ENCODE measurements at places on chromosomes 3 and 15.

DNA sequence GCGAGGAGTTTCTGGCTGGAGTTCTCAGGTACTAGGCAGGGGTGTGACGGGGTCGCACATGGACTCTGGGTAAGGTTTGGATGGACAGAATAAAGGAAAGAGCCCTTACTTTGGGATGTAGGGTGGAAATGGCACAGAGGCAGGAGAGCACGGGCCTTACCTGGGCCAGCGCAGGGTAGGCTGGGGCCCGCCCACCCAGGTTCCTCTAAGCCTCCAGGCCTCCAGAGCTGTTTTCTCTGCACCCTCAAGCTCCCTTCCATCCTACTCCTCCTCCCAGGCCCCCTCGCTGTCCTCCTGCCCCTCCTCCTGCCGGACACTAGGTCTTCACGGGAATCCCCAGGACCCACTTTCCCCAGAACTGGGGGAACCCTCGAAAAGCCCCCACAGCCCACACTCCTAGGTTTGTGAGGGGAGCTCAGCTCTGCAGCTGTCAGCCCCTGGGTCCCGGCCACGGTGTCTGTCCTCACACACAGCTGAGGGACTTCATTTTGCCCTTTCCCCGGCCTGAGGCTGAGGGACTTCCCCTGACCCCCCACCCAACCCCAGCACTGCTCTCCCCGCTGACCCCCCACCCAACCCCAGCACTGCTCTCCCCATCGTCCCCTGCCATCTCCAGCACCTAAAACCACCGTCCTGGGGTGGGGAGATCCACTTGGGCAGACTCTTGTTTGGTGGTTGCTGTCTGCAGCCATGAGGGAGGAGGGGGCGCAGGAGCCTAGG is 53.0 kb upstream of the PCSK6 start:
- DNase-seq, result no peak

DNA sequence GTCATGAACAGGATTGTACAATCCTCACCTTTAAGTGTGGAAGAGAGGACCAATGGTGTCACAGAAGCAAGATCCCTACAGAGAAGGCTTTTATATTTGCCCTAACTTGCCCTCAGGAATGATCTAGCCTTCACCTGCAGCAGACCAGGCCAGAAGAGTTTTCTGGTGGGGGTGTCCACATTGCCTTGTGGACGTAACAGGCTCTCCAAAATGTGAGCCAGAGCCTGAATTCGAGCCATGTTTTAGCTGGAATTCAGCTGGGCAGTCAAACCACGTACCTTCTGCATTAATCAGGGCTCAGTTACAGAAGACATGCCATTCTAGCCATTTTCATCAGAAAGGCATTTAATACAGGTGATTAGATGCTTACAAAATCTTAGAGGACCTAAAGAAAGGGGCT is 23.6 kb upstream of the RAB7A start:
- no peak for DNase-seq

- DNase-seq, result no peak
Measured at GRCh38 chr15:57290187-57290586, 86.1 kb upstream of the CGNL1 start.

- no peak for DNase-seq
Measured at GRCh38 chr15:98121536-98121935, 161.0 kb downstream of the ARRDC4 start.

- no peak for DNase-seq
Measured at GRCh38 chr15:37096558-37097143, 3.7 kb downstream of the MEIS2 start.

DNA sequence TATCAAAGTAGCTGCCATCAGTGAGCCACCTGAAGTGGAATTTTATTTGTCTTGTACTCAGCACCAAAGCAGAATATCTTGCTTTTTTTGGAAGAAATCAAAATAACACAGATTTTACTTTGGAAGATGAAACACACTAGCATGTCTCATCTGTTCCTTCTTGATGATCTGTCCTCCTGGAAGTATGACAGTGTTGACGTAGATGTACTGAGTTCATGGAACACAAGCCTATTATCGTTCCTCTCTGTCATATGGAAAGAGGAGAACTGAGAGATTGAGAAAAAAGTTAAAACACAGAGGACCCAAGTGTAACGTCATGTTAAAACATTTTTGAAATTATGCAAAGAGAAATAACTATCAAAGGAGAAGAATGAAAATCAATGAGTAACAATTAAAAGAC is 340.2 kb downstream of the ROBO2 start:
- DNase-seq, result no peak

GRCh38 chr15:68583936-68584755 is 5.4 kb downstream of the CORO2B start:
- no peak for DNase-seq

DNA sequence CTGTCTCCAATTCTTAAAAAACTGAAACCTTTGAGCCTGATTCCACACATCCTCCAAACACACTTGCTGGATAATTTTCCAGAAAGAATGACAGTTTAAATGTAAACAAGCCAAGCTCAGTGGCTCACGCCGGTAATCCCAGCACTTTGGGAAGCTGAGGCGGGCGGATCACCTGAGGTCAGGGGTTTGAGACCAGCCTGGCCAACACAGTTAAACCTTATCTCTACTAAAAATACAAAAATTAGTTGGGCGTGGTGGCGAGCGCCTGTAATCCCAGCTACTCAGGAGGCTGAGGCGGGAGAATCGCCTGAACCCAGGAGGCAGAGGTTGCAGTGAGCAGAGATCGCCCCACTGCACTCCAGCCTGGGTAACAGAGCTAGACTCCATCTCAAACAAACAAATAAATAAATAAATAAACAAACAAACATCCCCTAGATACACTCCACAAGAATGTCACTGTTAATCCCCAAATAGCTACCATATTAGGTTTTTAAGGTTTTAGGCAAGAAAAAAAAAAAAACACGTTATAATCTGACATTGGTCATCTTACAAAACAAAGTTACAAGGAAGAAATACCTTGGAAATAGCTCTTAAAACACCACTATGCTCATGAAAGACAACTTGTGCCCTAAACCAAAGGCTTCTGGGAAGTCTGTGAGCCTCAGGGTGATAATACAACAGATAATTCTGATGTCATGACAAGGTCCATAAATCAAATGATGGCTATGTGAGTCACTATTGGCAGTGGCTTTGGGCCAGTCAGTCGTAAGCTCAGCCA is 13.2 kb downstream of the TNIK start:
- DNase-seq, result no peak

- no peak for DNase-seq
Measured at GRCh38 chr3:50270422-50271224, 1.7 kb downstream of the SEMA3B start.

DNA sequence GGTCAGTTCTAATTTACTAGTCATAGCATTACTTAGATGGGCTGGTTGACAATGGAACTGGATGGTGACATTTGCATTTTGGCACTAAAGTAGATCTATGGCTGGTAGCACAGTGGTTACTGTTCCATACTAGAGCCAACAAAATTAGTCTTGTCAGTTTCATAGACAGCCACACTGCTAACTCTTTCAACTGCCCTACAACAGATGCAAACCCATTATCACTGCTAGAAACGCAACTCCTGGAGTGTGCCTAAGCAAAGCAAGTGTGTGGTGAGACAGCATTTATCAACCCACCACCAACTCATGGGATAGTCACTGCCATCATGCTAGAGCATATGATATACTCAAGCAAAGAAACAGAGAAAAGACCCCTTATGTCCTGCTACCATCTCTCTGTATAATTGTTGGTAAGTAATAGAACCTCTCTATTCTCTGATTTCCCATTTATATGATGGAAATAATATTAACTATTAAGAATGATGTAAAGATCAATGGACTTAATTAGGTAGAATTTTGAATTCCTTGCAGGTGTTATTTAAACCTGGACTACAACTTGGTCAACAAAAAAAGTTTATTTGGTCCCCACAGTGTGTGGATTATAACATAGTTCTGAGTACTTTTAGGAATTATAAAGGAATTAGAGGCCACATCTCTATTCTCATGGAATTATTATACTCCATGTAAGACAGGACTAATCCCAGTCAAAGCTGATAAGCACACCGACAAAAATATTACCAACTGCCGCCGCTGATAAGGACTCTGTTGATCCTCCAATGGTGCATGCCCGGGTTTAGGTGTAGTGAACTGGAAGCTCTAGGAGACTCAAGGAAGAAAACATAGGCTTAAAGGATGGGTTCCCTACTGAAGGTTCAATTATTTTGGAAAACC is 19.9 kb upstream of the ABHD5 start:
- DNase-seq, result no peak

DNA sequence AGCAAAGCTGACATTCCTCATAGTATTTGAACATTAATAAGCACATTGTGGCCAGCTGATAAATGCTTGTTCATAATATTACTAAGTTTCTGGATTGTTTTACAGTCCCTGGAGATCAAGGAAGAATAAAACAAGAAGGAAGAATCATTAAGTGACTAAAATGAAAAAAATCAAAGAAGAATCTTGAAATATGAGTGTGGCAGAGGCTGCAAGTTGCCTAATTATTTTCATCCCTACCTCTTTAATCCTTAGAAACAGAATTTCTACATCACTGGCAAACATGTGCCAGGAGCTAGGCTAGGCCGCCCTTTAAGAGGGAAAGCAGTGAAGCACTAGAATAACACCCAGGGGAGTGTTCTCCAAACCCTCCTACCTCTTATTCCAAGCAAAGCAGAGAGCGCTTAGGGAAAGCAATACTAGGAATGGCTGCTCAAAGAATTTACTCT is 98.9 kb downstream of the MAGI1 start:
- DNase-seq, result no peak

- DNase-seq, result no peak
Measured at GRCh38 chr3:139124197-139124596, 79.5 kb upstream of the PRR23C start.

DNA sequence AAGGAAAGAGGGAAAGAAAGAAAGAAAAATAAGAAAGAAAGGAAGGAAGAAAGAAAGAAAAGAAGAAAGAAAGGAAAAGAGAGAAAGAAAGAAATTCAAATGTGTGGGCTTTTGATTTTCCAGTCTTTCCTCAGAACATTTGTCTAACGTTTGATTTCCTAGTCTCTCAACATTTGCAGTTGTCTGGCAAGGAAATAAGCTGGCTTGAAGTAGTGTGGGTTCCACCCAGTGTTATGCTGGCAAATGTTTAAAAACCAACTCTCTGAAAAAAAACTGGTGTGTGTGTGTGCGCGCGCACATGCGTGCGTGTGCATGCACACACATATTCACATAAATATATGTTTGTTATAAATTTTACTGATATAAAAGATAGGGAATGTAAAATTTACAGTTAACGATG is 54.6 kb upstream of the C3orf49 start:
- DNase-seq, result no peak

GRCh38 chr3:53744351-53744750 is 101.9 kb downstream of the CHDH start:
- no peak for DNase-seq

DNA sequence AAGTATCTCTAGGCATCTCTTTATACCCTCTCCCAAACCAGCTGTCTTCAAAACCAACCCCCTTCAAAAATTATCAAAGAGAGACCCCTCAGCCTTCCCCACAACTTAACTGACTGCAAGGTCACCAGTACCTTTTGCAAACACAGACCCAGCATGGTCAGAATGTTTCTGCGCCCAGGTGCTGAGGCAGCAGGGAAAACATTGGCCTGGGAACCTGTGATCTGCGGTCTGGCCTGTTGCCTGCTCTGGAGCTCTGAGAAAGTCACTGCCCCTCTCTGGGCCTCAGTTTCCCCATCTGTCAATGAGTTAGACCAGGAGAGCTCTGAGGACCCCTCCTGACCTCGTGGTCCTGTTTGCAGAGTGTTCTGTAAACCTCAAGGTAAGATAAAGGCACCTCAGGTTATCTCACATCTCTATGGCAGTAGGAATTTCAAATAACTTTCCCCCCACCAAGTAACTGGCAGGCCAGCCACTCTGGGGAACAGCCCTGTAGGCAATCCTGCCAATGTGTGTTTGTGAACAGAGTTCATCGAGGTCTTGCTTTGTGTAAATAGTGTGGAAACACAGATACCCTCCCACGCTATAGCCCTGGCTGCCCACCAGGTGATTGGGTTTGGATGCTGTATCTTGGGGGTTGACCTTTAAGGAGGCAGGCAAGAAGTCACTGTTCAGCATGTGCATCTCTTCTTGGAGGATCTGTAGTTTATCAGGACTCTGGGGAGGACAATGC is 50.0 kb upstream of the SMAD6 start:
- DNase-seq, result no peak

GRCh38 chr3:120344349-120344748 is 4.8 kb downstream of the LRRC58 start:
- no peak for DNase-seq

DNA sequence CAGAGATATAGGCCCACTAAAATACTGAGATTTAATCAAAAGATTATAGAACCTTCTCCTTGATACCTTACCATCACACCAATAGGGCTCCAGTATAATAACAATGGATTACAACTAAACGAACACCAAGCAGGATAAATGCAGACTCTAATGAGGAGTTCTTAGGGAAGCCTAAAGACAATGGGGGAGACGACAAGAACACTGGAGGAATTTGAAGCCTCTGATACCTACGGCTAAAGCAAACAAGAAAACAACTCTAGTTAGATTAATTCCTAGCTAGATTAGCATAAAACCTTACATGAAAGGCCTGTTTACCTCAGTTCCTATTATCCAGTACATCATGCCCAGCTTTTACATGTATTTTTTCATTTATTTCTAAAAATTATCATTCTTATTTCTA is 35.1 kb downstream of the NGLY1 start:
- DNase-seq, result no peak

GRCh38 chr3:141279077-141279967 is 47.7 kb downstream of the PXYLP1 start:
- DNase-seq, result no peak
